ENCODE measurements at places on chromosomes 1 and 21. TPM values are rescaled to one million over a fixed set of nuclear protein-coding genes. Genes with fewer than 3 reads are reported as not detected.

Gene LYSMD1
- 3.8 TPM for total RNA-seq

Gene TSPAN1
- 1.2 TPM for total RNA-seq

Gene CPLANE2
- total RNA-seq, result 0.98 TPM

Gene LZIC
- total RNA-seq, result 71.8 TPM

Gene TTLL7
- total RNA-seq, result 0.22 TPM

Gene CRNN
- not detected for total RNA-seq

DNA sequence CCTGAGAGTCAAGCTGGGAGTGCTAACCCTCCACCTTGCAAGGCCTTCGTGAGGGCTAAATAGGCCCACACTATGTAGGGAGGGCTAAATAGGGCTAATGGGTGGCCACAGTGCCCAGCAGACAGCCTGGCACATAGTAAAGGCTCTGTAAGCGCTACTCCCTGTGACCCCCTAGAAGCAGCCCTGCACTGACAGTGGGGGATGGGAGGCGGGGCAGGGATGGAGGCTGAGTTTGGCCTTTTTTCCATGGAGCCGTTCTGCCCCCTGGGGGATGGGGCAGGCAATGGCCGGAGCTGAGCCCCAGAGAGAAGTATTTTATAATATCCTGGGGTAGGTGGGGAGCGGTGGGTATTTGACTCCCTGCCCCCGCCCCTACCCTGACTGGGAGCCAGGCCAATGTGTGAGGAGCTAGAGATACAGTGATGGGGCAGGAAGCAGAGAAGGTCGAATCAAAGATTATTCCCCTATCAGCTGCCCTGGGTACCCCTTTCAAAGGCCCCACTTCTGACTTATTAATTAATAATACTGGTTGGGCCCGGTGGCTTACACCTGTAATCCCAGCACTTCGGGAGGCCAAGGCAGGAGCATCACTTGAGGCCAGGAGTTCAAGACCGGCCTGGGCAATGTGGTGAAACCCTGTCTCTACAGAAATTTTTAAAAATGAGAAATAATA is 42.3 kb downstream of the LACTBL1 start:
- H3K27me3 ChIP-seq, result no peaks in the 10 kb centered on the region
- no peak overlapping the region for H3K27ac ChIP-seq
- no peak overlapping the region for H3K4me3 ChIP-seq
- no peaks in the 10 kb centered on the region for H3K4me1 ChIP-seq
- H3K36me3 ChIP-seq, result no peaks in the 10 kb centered on the region
- DNase-seq, result peak; percentile 29

GRCh38 chr1:244860914-244861610 is 3.3 kb downstream of the HNRNPU start:
- DNase-seq, result no peak
- peaks cover 54% of the 10 kb centered on the region for H3K4me1 ChIP-seq
- H3K36me3 ChIP-seq, result peaks cover 56% of the 10 kb centered on the region
- H3K4me3 ChIP-seq, result peak overlapping the region; percentile 62
- no peaks in the 10 kb centered on the region for H3K27me3 ChIP-seq

- H3K27me3 ChIP-seq, result no peaks in the 10 kb centered on the region
- no peak overlapping the region for H3K4me3 ChIP-seq
- peaks cover 17% of the 10 kb centered on the region for H3K4me1 ChIP-seq
- no peak overlapping the region for H3K27ac ChIP-seq
- peak; percentile 53 for DNase-seq
- H3K36me3 ChIP-seq, result no peaks in the 10 kb centered on the region
Observed at GRCh38 chr21:45123440-45123839, 49.1 kb downstream of the ADARB1 start.

- H3K27ac ChIP-seq, result no peak overlapping the region
- no peaks in the 10 kb centered on the region for H3K36me3 ChIP-seq
- no peak overlapping the region for H3K4me3 ChIP-seq
- no peak for DNase-seq
Observed at GRCh38 chr21:36799869-36800268, 101.0 kb downstream of the SIM2 start.

GRCh38 chr1:72230746-72231145 is 51.6 kb downstream of the NEGR1 start:
- DNase-seq, result no peak
- H3K36me3 ChIP-seq, result no peaks in the 10 kb centered on the region
- H3K4me1 ChIP-seq, result peaks cover 42% of the 10 kb centered on the region

DNA sequence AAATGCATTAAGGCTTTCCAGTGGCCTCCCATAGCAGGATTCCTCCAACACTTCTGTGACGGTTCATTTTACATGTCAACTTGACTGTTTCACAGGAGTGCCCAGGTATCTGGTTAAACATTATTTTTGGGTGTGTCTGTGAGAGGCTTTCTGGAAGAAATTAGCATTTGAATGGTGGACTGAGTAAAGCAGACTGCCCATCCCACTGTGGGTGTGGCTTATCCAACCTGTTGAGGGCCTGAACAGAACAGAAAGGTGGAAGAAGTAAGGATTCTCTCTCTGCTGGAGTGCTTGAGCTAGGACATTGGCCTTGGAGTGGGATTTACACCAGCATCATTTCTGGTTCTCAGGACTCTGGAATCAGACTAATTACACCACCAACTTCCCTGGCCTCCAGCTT is 85.6 kb downstream of the RGS7 start:
- H3K27me3 ChIP-seq, result no peaks in the 10 kb centered on the region
- H3K4me1 ChIP-seq, result no peaks in the 10 kb centered on the region
- no peak for DNase-seq

DNA sequence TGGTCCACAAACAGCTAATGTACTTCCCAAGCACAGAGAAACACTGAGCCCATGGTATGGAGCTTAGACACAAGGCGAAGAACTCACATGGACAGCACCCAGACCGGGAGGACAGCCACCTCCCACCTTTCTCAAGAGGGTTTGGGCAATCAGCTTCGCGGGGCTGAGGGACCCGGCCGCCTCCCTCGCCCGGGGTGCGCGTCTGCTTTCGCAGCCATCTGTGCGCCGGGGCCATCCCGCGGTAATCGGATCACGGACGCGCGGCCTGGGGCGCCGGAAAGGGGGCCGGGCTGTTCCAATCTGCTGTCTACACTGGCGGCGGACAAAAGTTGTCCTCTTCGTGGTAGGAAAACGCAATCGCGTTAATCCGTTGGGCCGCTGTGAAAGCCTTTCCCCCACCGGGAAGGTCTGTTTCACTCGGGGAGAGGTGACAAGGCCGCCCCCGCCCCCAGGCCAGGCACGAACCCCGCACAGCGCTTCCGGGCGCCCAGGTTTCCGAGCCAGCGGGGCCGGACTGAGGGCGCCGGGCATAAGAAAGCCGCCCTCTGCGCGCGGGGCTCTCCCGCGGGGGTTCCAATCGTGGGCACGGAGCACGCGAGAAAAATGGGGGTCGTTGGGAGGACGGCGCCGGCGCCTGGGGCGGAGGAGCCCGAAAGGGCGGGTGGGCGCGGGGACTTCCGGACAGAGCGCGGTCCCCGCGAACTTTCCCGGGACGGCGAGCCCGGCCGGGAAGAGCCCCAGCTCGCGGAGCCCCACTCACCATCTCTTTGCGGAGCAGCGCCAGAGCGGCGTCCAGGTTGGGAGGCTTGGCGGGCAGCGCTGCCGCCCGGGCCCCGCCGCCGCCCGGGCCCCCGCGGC is 664 bp downstream of the FAM89A start:
- H3K4me1 ChIP-seq, result peaks cover 18% of the 10 kb centered on the region
- no peak for DNase-seq
- peak overlapping the region; percentile 52 for H3K4me3 ChIP-seq
- peaks cover 7% of the 10 kb centered on the region for H3K27me3 ChIP-seq
- H3K36me3 ChIP-seq, result no peaks in the 10 kb centered on the region
- no peak overlapping the region for H3K27ac ChIP-seq

DNA sequence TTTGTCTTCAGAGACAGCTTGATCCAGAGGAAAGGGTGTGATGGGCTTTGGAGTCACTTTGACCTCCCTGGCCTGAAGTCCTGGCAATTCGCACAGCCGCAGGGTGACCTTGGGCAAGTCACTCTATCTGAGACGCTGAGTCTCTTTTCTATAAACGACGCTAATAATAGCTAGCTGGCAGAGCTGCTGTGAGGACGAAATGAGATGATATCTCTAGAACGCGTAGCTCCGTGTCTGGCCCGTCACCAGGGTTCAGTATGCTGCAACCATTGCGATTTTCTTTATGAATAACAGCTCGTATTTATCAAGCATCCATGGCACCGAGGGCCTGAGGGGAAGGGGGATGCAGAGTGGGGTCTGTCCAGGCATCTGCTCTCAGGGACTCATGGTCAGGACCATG is 58.7 kb downstream of the IGSF21 start:
- no peak overlapping the region for H3K4me3 ChIP-seq
- H3K36me3 ChIP-seq, result no peaks in the 10 kb centered on the region

DNA sequence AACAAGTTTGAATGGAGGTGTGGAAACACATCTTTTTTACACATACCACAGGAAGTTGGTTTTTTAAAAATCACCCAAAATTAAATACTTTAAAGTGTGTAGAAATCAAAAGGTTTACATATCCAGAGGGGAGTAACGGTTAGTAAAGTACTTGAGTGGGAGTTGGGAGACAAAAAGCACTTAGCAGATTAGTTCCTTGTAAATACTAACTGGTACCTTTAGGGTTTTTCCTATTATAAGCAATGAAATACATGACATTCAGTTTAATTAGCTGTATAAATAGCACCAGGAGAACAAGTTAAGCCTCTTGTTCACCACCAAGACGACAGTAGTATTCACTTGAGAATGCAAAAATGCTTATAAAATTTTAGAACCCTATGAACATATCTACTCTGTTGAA is 23.7 kb upstream of the RAVER2 start:
- DNase-seq, result no peak
- no peaks in the 10 kb centered on the region for H3K36me3 ChIP-seq
- H3K4me1 ChIP-seq, result no peaks in the 10 kb centered on the region
- H3K27ac ChIP-seq, result no peak overlapping the region

GRCh38 chr1:147086129-147086528 is 86.1 kb downstream of the PRKAB2 start:
- no peak for DNase-seq
- peaks cover 17% of the 10 kb centered on the region for H3K27me3 ChIP-seq
- H3K27ac ChIP-seq, result no peak overlapping the region
- no peaks in the 10 kb centered on the region for H3K36me3 ChIP-seq
- H3K4me3 ChIP-seq, result no peak overlapping the region

- H3K27ac ChIP-seq, result no peak overlapping the region
- H3K27me3 ChIP-seq, result no peaks in the 10 kb centered on the region
- no peaks in the 10 kb centered on the region for H3K4me1 ChIP-seq
- no peak for DNase-seq
- H3K36me3 ChIP-seq, result peaks cover 50% of the 10 kb centered on the region
Observed at GRCh38 chr21:42855171-42855936, 24.0 kb downstream of the WDR4 start.

Data from HepG2 (cell line).